Pulmonary artery endothelial cell (primary cell): ENCODE measurements at places on chromosomes 11 and 22. TPM values are rescaled to one million over a fixed set of nuclear protein-coding genes. Genes with fewer than 3 reads are reported as not detected.

Gene TNNI2
- total RNA-seq = not detected in 2 replicates

Gene UBXN1
- 153 and 182 TPM in 2 replicates for total RNA-seq

Gene YWHAH
- 99.4 and 130 TPM in 2 replicates for total RNA-seq

Gene WNT7B
- not detected in 2 replicates for total RNA-seq

Gene IGLL1
- not detected in 2 replicates for total RNA-seq

Gene SCGB2A2
- not detected in 2 replicates for total RNA-seq

Gene MPPED1
- not detected in 2 replicates for total RNA-seq

Gene LINC01488
- total RNA-seq = not detected in 2 replicates

Gene UBQLNL
- total RNA-seq = 0.04 TPM in 1 of 2 replicates, not detected in the other

Gene FREY1
- total RNA-seq = 0.40 and 0.88 TPM in 2 replicates

Gene TCIRG1
- total RNA-seq = 50.6 and 71.3 TPM in 2 replicates

Gene KCNJ1
- total RNA-seq = 0.11 TPM in 1 of 2 replicates, not detected in the other
